ENCODE measurements at places on chromosomes 16 and 17.

DNA sequence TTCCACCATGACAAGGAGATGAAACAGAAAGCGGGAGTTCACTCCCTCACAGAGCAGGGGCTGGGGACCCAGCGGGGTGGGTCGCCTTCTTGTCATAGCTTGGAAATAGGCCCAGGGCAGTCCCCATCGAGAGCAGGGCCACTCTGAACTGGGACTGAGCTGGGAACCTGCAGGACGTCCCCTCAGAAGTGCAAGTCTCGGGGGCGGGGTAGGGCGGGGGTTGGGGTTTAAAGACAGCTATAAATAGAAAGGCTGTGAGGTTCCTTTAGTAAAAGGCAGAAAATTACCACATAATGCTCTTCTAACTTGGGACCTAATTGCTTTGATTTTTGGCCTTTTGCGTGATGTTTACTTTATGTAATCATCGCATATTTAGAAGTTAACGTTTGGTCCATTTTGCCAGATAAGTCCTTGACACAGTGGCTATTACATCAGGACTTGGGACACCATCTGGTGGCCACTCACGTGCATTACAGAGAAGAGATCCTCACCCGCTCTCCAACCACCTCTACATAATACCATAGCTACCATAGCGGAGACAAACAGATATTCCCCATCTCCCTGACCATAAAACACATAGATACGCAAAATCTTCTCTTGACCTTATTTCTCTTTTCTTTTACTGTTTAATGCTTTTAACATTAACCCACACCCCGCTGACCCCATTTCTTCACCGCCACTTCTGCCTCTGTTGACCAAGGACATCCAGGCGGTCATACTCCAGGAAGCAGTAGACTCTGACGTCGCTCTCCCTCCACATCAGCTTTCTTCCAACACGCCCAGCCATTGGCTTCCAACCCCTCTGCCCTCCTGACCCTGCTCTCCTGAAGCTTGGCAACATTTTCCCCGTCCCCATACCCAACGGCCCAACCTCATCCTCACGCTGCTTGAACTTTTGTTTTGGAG is 27.5 kb upstream of the PIK3R6 start:
- no peak for DNase-seq

GRCh38 chr17:50328363-50329325 is 17.3 kb upstream of the XYLT2 start:
- DNase-seq = no peak

GRCh38 chr17:51259564-51260236 is at the start of gene MBTD1:
MBTD1 (minus strand) TSS chr17:51260049; CDS start chr17:51225161, 34,888 bp downstream.
- DNase-seq = peak; percentile 97

DNA sequence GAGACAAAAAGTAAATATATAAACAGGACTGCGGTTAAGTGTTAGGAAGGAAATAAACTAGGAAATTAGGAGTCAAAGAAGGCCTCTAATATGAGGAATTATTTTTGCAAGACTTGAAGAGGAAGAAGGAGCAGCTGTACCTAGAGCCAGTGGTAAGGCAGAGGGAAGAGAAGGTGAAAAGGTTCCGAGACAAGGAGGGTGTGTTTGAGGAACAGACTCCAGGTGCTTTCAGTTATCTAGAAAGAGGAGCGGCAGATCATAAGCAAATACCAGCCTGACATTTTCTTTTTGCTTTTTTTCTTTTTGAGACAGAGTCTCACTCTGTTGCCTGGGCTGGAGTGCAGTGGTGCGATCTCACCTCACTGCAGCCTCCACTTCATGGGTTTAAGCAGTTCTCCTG is 61.0 kb downstream of the CHD9 start:
- no peak for DNase-seq

GRCh38 chr16:26457095-26457494 is 609.6 kb upstream of the C16orf82 start:
- peak; percentile 61 for DNase-seq

GRCh38 chr16:920051-920681 is 50.6 kb downstream of the LMF1 start:
- no peak for DNase-seq

DNA sequence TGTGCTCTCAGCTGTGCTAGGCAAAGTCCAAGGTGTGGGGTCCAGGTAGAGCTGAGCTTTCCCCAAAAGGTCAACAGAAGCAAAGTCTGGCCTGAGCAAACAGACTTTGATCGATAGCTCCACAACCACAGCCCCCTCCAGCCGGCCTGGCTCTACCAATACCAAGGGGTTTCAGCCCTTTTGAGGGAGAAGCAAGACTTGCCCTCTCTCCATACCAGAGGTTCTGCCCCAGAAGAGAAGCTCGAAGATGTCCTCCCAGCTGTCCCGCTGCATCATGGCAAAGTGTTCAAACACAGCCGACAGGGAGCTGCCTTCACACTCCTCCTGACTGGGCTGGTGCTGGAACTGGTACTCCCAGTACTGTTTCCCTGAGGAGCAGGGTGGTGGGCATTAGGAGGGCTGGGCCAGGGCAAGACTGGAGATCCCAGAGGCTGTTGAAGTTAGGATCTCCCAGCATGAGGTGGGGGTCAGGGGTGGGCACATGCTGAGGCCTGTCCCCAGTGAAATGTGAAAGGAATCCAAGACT is 1.7 kb downstream of the VTN start:
- DNase-seq = no peak

DNA sequence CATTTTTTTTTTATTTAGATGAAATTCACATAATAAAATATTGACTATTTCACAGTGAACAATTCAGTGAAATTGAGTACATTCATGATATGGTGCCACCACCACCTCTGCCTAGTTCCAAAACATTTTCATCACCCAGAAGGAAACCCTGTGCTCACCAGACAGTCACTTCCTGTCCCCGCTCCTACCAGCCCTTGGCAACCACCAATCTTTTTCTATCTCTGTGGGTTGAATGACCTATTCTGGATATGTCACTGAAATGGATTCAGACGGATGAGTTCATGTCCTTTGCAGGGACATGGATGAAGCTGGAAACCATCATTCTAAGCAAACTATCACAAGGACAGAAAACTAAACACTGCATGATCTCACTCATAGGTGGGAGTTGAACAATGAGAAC is 40.5 kb downstream of the ATP2C2 start:
- no peak for DNase-seq

DNA sequence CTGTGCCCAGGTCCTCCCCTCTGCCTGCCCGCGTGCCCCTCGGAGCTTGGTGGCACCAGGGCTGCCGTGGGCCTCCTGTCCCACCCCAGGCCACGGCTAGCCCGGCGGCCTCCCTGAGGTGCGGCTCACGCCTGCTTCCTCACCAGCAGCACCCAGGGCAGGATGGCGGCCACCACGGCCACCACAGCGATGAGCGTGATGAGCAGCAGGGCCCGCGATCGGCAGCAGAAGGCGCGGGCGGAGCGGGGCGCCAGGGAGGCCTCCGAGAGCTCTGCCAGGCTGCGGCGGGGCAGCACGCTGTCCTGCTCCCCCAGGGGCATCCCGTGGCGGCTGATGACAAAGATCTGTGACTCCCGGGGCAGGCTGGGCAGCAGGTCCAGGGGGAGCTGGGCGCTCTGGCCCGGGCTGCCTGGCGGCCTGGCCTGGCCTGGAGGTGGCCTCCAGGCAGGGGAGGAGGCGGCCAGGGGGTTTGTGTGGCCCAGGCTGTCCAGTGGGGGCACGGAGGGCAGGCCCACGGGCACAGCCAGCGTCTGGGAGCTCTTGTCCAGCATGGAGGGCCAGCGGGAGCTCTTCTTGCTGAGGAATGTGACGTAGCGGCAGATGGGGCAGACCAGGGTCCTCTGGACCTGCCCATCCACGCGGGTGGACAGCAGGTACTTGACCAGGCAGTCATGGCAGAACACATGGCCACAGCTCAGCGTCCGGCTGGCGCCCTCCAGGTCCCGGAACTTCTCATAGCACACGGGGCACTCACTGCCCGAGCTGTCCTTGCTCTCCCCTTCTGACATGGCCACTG is 4.8 kb downstream of the RNF222 start:
- DNase-seq = no peak

GRCh38 chr17:61770043-61770442 is 93.3 kb downstream of the BRIP1 start:
- DNase-seq = no peak

GRCh38 chr16:31351942-31352325 is 3.0 kb upstream of the ITGAX start:
- no peak for DNase-seq

- no peak for DNase-seq
These were observed 216.7 kb downstream of the SHISA9 start for GRCh38 chr16:13118091-13118490.

GRCh38 chr17:3535253-3535995 is 22.2 kb downstream of the TRPV3 start:
- DNase-seq = peak; percentile 67

- no peak for DNase-seq
These were observed 121.1 kb downstream of the CYLD start for GRCh38 chr16:50862818-50863643.

GRCh38 chr16:56711862-56712261 is 18.1 kb upstream of the NUP93 start:
- no peak for DNase-seq

GRCh38 chr17:70100983-70101382 is 26.0 kb downstream of the KCNJ16 start:
- no peak for DNase-seq
